ENCODE measurements at places on chromosomes 6 and 20.

DNA sequence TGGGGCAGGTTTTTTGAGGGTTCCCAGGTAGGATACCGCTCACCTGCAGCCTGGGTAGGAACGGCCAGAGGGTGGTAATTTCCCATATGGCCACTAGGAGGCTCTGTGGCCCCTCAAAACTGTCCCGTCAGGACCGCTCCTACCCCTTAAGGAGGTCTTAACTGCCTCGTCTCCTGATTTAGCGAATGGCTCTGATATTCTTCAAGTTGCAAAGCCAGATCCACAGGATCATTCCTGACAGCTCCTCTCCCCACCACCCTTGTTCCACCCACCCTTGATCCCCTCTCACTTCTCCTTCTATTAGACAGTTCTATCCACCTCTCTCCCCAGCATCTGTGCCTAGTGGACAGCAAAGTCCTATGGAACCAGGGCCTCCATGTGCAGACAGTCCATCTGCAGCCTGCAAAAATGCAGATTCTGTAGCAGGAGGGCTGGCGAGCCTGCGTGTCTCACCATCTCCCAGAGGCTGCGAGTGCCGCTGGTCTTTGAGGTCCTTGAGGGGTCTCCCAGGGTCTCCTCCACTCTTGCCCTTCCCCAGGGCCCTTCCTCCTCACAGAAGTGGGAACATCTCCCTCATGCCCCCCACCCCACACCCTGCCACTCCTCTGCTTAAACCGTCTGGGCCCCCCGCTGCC, 34.3 kb upstream of the ZBP1 start:
- peak; percentile 81 for DNase-seq

GRCh38 chr20:59000326-59000725, 6.7 kb downstream of the CTSZ start:
- no peak for DNase-seq

GRCh38 chr6:139841794-139842215, 467.4 kb upstream of the CITED2 start:
- no peak for DNase-seq

- DNase-seq, result no peak
These were observed 3.8 kb upstream of the EEF1A2 start for GRCh38 chr20:63502671-63503172.

GRCh38 chr20:52433326-52434040, 241.9 kb upstream of the ZFP64 start:
- DNase-seq, result no peak

- no peak for DNase-seq
These were observed 1.4 kb downstream of the PLCB4 start for GRCh38 chr20:9070304-9070703.

DNA sequence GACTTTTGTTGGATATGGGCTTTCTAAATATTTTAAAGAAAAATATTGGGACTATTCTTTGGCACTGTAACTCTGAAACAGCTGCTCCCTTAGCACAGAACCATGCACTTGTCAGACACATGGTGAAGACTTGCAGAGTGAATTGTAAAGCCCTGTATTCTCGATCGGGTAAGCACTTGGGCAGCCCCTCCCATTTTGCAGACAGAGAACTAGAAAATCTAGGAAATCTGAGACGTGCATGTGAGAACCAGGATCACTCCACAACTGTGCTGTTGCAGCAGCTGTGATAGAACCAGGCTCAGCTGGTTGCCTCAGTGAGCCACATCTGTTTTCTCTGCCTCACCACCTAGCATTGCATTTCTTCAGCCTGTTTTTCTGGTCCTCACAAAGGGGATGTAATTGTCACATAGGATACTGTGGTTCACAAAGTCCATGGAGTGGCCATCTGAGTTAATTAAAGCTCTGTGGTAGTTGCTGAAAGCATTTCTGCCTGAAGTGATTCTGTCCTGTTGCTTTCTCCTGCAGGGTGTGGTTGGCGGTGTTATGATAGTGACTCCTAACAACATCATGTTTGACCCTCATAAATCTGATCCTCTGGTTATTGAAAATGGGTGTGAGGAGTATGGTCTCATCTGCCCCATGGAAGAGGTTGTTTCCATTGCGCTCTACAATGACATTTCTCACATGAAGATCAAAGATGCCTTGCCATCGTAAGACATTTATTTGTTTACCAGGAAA, 71.8 kb upstream of the HINT3 start:
- no peak for DNase-seq

GRCh38 chr20:11429168-11429567, 488.5 kb upstream of the BTBD3 start:
- no peak for DNase-seq

GRCh38 chr6:170092826-170093225, 198.1 kb downstream of the DLL1 start:
- no peak for DNase-seq

DNA sequence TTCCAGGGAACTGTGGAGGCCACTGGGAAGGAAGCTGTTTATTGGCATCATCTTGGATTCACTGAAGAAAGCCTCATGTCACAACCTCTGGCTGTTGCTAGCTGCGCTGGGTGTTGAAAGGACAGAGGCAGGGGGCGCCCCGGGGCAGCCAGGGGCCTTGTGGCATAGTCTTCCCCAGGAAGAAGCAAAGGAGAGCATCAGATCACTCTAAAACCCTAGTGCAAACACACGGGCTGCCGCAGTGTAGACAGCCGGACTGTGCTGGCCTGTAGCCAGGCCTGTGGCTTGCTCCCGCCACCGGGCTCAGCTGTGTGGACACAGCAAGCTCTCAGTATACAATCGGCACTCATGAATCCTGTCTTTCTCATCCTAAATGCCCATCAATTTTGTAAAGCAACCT, 23.8 kb upstream of the SMOC2 start:
- DNase-seq, result no peak

GRCh38 chr20:1830240-1830639, 65.0 kb upstream of the SIRPA start:
- peak; percentile 97 for DNase-seq

DNA sequence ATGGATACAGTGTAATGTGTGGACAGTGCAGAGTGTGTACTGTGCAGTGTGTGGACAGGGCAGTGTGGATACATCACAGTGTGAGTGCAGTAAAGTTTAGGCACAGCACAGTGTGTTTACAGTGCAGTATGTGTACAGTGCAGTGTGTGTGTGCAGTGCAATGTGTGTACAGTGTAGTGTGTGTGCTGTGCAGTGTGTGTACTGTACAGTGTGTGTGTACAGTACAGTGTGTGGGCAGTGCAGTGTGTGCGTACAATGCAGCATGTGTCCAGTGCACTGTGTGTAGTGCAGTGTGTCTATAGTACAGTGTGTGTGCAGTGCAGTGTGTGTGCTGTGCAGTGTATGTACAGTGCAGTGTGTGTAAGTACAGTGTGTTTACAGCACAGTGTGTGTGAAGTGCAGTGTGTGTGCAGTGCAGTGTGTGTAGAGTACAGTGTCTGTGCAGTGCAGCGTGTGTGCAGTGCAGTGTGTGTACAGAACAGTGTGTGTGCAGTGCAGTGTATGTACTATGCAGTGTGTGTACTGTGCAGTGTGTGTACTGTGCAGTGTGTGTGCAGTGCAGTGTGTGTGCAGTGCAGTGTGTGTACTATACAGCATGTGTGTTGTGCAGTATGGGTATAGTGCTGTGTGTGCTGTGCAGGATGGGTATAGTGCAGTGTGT, 385.2 kb downstream of the KIF16B start:
- no peak for DNase-seq

DNA sequence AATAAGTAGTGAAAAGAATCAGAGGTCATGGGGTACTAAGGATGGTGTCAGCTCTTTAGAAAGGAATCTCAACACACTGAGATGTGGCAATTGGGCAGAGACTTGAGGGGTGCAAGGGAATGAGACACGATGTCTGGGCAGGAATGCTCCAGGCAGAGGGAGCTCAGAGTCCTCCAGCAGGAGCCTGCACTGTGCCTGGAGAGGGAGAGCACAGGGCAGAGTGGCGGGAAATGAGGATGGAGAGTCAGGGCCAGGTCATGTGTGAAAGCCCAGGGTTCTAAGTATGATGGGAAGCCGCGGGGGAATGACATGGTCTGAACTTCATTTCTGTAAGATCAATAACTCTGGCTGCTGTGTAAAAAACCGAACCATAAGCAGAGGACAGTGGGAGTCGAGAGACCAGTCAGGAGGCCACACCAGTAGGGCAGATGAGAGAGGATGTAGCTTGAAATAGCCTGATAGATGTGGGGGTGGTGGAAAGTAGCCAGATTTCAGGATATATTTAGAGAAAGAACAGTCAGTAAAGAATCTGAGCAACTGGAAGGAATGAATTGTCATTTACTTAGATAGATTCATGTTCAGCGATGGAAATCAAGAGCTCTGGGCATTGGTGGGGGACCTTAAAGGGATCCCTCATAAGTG, 133.4 kb upstream of the DTNBP1 start:
- no peak for DNase-seq

DNA sequence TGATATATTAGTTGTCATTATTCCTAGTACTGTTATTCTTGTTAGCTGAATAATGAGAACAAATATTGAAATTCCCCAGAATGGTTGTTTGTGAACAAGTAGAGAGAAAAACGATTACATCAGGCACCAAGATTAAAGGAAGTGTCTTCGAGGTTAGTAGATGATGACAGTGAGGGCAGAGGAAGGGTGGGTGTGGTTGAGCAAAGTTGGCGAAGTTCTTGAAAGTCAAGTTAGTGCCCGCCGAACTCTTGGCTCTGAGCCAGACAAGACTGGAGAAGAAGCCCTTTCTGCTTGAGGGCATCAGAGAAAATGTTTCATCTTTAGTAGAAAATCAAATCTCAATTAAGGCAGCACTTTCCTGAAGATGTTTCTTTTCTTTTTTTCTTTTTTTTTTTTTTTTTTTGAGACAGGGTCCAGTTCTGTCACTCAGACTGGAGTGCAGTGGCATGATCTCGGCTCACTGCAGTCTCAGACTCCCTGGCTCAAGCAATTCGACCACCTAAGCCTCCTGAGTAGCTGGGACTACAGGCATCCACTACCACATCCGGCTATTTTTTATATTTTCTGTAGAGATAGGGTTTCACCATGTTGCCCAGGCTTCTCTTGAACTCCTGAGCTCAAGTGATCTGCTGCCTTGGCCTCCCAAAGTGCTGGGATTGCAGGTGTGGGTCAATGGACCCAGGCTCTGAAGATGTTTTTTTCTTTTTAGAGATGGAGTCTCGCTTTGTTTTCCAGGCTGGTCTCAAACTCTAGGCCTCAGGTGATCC, 77.1 kb downstream of the SGK1 start:
- no peak for DNase-seq

DNA sequence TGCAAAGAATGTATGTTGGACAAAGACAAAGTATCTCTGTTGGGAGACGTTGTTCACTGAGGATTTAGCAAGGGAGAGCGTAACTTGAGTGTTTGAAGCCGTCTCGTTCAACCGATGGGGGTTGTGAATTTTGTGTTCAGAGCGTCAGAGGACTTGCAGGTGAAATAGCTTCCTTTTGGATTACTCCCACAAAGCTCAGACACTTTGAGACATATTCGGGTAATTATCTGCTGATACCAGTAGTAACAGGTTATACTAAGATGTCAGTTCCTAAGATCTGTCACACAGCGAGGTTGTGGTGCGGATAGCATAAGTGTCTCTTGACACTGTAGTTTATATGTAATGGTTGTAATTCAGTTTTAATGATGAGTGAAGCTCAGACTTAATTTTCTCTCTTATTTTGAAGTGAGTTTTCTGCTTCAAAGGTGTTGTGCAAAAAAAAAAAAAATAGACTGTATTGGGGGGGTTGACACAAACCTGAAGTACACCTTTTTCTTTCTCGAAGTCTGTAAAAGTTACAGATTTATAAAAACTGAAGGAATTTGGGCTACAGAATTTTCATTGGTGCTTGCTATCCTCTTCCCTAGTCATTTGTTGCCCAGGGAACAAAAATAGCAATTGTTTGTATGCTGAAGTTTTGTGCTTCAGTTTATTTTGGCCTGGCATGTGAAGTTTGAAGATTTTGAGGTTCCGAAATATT, 1.7 kb downstream of the ASXL1 start:
- peak; percentile 70 for DNase-seq

GRCh38 chr20:44072384-44072783, 114.6 kb downstream of the JPH2 start:
- DNase-seq, result no peak

- DNase-seq, result no peak
These were observed 429.6 kb upstream of the PLCB4 start for GRCh38 chr20:8639112-8639778.

DNA sequence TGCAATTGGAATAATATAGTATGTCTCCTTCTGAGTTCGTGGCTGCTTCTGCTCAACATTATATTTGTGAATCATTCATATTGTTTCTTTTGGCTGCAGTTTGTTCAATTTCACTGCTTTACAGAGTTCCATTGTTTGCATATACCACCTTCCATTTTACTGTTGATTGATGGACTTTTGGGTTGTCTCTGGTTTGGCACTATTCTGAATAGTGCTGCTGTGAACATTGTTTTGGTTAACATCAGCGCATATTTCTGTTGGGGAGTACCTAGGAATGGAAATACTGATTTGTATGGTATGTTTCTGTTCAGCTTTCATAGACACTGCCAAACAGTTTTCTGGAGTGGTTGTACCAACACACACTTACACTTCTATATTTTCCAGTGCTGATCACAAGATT, 46.9 kb downstream of the UST start:
- DNase-seq, result no peak

- DNase-seq, result no peak
These were observed 110.7 kb upstream of the PHACTR1 start for GRCh38 chr6:12605888-12606345.

GRCh38 chr20:20299904-20300303, 68.0 kb upstream of the INSM1 start:
- no peak for DNase-seq

DNA sequence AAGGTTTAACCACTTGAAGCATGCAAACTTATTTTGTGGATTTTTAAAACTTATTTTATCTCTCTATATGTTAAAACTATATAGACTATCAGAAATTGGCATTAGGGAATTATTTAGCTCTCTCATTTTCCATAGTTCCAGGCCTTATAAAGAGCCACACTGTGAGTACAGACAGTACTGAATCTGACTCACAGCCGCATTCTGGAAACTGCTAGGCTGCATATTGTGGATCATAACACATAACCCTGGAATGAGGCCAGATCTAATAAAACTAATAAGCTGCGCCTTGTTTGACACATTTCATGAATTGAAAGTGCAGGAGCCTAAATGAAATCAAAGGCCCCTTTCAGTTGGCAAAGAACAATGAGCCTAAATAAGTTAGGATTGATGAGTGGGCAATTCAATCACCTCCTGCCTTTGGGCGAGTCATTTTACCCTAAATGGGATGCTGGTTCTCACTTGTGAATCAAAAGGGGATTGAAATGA, 308.4 kb downstream of the PACRG start:
- DNase-seq, result no peak

DNA sequence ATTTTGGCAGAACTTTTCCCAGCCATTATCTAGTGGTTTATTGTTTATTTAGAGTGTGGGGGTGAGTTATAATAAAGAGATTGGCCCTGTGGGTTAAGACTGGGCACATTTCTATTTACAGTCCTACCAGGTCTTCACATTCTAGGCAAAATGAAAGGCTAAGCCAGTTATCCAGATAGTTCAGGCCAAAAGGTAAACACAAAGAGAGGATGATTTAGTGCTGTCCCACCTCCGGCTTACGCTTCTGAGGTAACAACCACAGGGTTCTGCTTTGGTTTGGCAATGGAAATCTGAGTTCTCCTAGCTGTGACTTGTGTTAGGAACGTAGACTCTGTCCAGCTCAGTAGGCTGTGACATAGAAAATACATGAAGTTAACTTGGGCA, 50.3 kb upstream of the PTPRK start:
- DNase-seq, result no peak

Data from hepatic stellate cell (primary cell).